ENCODE measurements at places on chromosomes 2 and 18.

- no peak for DNase-seq
Measured at GRCh38 chr2:9115229-9115628, 91.4 kb upstream of the ASAP2 start.

GRCh38 chr2:182117196-182117595 is 131.5 kb downstream of the PPP1R1C start:
- no peak for DNase-seq

- DNase-seq, result no peak
Measured at GRCh38 chr2:169260246-169260645, 102.1 kb downstream of the LRP2 start.

DNA sequence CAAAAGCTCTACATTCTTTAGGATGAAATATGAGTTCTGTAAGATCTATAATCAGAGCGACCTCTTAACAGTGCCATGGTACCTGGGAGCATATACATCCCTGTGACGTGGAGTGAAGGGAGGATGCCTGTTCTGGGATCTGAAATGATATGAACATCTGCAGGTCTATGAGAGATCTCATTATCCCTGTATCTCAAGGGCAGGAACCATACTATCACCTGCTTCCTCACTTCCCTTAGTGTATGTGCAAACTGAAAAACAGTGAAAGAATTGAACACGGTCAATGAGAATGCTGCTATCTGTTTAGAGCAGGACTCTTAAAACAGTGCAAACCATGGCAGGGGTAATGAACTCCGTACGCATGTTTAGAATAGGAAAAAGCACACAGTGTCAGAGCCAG is 364.0 kb downstream of the LPIN1 start:
- no peak for DNase-seq

DNA sequence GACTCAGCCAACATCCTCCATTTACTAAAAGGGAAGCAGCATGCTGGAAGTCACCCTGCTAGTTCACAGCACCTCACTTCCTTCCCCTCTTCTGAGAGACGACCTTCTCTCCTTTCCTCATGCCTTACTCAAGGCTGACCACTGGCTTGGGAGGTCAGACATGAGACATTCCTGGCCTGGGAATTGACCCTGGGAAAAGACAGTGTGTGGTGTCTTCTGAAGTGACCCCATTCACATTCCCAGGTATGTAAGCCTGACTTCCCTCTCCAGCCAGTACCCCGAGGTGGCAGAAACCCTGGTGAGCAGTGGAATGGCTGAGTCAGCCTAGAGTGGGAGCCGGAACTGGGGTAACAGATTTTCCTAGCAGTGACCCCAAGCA is 92.4 kb downstream of the PLB1 start:
- DNase-seq, result no peak

GRCh38 chr2:216714376-216714775 is 19.0 kb upstream of the IGFBP5 start:
- no peak for DNase-seq

- DNase-seq, result no peak
Measured at GRCh38 chr2:12506846-12507245, 209.9 kb upstream of the TRIB2 start.

GRCh38 chr2:110105608-110106467 is 9.8 kb downstream of the MALL start:
- DNase-seq, result no peak

DNA sequence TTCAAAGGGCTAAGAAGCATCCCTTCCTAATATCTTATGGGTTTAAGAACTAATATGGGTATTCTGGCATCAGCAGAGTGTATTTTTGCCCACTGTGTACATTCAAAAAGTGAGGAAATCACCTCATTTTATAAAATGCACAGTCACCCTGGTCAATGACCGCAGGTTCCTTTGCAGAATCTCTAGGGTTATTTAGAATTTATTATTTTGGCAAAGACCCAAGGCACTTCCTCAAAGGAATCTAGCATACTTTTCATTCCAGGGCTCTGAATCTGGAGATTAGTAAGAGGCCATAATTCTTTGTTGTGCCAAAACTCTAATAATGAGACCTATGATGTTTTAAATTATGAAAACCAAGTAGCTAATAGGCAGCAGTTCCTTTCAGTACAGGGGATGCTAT is 27.2 kb upstream of the CDH2 start:
- no peak for DNase-seq

DNA sequence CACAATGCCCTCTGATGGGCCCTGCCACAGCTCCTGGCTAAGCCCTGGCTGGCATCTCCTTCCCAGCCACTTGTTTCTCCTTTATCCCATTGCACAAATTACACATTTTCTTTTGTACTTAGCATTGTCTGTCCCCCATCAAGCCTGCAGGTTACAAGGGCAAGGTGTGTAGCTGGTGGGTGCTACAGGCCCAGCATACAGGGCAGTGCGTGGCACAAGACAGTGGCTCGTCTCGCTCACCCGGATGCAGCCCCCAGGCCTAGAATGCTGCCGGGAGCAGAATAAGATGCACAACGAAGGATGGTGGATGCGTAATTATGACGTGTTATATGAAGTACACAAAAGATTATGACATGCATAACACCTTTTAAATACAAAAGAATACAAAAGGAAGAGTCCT is 87.6 kb downstream of the EIPR1 start:
- DNase-seq, result no peak

DNA sequence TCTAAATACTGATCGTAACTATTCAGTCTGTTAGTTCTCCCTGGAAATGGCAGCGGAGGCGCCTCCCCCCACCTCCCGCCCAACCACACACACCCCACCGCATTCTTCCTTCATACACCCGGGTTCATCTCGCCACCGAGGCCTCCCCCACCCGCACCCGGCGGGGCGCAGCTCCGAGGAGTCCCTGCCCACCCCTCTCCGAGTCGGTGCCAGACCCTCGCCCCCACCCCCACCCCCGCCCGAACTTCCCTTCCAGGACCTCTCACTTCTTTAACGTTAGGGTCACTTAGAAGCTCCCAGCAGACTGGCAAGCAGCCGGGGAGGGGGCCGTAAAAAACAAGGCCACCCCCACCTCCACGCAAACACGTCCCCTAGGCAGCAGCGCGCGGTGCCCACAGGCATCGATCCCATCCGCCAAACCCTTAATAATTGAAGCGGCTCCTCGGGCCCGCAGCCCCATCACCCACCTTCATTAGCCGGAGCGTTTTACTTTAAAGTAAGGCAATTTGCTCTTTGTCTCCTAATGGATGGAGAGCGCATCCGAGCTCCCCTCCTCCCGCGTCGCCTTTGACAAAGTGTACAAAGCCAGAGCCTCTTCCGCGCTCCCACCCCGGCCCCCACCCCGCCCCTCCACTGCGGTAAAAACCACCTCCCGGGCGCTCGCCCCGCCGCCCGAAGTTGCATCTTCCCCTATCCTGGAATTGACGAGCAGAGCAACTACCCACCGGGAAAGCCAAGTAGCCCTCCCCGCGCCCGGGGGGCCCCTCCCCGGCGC is 624 bp downstream of the ZNF516 start:
- DNase-seq, result no peak

DNA sequence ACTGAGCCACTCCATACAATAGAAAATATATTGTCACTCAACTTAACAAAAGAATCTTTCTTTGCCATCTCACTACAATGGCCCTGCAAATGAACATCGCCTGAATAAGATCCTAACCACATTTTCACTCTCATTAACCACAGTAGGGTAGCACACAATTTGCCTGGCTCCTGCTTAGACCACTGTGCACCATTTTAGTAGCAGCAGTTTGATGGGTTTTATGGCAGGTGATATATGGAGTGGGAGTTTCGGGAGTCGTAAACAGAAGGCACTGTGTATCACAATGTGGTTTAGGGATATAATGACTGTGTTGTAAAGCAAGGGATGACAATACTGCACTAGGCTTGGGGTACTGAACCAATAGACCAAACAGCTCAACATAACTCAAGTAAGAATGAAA is 617.4 kb downstream of the BCL11A start:
- DNase-seq, result no peak

Data from T-helper 2 cell treated with Interferon-gamma antibody and Interleukin-4, amounts not matched to agents 5 μg/mL and 100 μg/mL, for 36 hours (primary cell).